SJSA1 (cell line): ENCODE measurements at places on chromosomes 5 and 9. TPM values are rescaled to one million over a fixed set of nuclear protein-coding genes. Genes with fewer than 3 reads are reported as not detected.

- no peak for DNase-seq
These were observed 405.3 kb upstream of the RGMB start for GRCh38 chr5:98368141-98368540.

The SELENOP gene
- 0.76 TPM in 1 of 2 replicates, not detected in the other for total RNA-seq

DNA sequence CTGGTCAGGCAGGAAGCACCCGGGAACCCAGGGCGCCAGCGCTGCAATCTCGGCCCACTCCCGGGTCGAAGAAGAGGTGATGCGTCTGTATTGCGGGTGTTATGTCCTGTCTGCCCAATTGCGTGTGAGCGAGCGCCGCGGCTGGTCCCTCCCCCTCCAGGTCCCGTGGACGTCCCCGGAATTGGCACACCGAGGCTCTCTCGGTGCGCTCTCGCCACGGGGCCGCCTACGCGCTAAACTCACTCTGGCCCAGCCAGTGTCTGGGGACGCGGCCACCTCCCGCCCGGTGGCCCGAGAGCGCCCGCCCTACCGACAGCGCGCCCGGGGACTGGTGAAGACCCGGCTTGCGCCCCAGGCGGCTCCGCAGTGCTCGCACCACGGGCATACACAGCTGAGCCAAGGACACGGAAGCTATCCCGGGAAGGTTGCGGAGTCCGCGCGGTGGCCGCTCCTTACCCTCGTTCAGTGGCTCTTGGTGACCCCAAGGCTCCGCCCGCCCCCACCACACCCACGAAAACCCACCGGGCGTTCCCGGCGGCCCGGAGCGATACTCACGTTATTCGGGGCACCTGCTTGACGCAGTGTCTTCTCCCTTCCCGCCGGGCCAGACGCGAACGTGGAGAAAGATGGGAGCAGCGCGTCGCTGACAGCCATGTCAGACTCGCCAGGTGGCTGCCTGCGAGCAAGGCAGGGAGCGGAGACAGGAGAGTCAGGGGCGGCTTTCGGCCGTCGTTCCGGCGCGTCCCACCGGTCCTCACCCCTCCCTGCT, 1.0 kb downstream of the KLF4 start:
- no peak for DNase-seq

DNA sequence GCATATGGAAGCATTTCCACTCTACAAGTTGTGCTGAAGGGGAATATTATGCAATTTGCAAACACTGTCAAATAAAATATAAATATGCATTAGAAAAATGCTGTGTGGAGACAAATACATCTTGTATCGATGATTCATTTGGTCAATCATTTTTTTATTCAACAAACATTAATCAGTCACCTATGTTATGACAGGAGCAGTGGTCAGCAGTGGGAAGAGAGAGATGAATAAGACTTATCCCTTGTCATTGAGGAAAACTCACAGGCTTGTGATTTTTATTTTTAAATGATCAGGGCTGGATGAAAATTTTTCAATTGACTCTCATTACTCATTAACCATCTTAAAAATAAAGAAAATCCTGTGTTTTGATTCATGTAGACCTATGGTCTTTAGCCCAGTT, 574.1 kb downstream of the ACTL7B start:
- no peak for DNase-seq

The OR1J2 gene
- total RNA-seq, result not detected in 2 replicates

- no peak for DNase-seq
These were observed 31.4 kb upstream of the STING1 start for GRCh38 chr5:139513852-139514485.

DNA sequence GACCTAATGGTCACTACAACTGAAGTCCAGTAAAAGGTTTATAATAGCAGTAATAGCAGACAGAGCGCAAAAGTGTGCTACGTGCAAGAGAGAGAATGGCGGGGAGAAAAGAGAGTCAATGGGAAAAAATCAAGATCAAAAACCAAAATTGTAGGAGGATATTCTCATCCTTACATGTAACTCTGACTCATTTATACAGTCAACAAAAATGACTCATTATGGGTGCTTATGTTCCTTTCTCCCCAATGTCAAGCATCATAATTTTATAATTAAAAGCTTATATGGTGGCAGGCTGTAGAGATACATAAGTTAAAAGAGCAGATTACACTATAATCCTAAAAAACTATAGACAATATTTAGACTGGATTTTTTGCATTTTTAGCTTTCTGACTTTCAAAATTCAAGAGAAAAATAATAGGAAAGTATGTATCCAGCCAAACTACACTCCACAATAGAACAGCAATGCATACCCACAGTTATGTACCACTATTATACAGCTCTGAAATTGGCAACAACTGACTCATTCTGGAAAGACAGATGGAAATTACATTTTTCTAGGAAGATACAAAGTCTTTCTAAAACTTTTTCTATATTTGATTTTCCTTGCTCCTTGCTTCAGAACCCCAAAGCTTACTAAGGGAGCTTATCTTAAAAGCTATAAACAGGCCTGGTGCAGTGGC, 78.4 kb downstream of the PLPP1 start:
- no peak for DNase-seq
